ENCODE measurements at places on chromosomes 7 and 10. TPM values are rescaled to one million over a fixed set of nuclear protein-coding genes. Genes with fewer than 3 reads are reported as not detected.

GRCh38 chr7:28296571-28297483 lies 115.5 kb upstream of the CREB5 start:
- no peaks in the 10 kb centered on the region for H3K4me1 ChIP-seq
- H3K4me3 ChIP-seq = no peak overlapping the region
- no peak overlapping the region for H3K27ac ChIP-seq

The PNLIPRP1 gene
- not detected for total RNA-seq

- no peak for DNase-seq
- H3K27ac ChIP-seq = no peak overlapping the region
- H3K27me3 ChIP-seq = no peaks in the 10 kb centered on the region
These were observed 114.5 kb downstream of the INSYN2A start for GRCh38 chr10:127081851-127082345.

DNA sequence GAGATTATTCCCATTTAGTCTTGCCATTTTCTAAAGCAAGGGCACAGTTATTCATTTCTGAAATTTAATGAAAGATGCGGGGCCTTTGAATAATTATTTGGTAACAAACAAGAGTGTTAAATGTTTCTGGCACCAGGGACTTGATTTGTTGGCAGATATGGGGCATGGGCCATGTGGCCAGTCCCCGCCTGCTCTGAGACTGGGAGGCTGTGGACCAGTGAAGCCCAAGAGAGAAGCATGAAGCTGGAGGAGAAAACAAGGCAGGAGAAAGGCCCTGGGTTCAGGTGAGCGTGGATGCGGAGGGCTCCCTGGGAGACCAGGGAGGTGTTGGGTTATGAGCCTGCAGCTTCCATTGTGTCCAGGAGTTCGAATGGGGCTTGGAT lies 378.5 kb downstream of the TCERG1L start:
- DNase-seq = no peak
- no peaks in the 10 kb centered on the region for H3K36me3 ChIP-seq
- H3K27me3 ChIP-seq = no peaks in the 10 kb centered on the region
- H3K4me3 ChIP-seq = no peak overlapping the region
- no peaks in the 10 kb centered on the region for H3K4me1 ChIP-seq

The DTX2 gene
- 18.5 TPM for total RNA-seq

The LLCFC1 gene
- not detected for total RNA-seq

The CYP2C19 gene
- total RNA-seq = not detected

GRCh38 chr10:86215046-86215445 lies 151.5 kb downstream of the GRID1 start:
- no peaks in the 10 kb centered on the region for H3K36me3 ChIP-seq
- no peaks in the 10 kb centered on the region for H3K4me1 ChIP-seq
- no peaks in the 10 kb centered on the region for H3K27me3 ChIP-seq

The MMRN2 gene
- total RNA-seq = 55.3 TPM

The CUZD1 gene
- 1.5 TPM for total RNA-seq

GRCh38 chr10:129847741-129848483 lies 116.2 kb downstream of the EBF3 start:
- no peak overlapping the region for H3K4me3 ChIP-seq
- H3K27ac ChIP-seq = no peak overlapping the region
- H3K36me3 ChIP-seq = no peaks in the 10 kb centered on the region
- no peaks in the 10 kb centered on the region for H3K4me1 ChIP-seq
- peak; percentile 12 for DNase-seq

DNA sequence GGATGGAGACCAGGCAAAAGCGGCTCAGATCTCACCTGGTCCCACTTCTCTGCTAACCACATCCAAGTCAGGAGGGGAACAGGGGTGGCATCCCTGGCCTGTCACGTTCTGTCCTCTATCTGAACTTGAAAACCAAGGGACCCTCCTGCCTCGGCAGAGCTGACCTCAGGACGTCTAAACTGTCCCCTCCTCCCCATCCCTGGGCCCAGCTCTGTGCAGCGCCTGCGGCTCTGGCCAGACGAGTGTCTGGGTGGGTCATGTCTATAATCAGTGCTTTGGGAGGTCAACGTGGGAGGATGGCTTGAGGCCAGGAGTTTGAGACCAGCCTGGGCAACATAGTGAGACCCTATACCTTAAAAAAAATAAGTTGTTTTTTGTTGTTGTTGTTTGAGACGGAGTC lies 70.0 kb upstream of the ZNF479 start:
- H3K4me1 ChIP-seq = no peaks in the 10 kb centered on the region
- DNase-seq = no peak
- no peak overlapping the region for H3K4me3 ChIP-seq
- H3K27me3 ChIP-seq = no peaks in the 10 kb centered on the region
- H3K27ac ChIP-seq = no peak overlapping the region

DNA sequence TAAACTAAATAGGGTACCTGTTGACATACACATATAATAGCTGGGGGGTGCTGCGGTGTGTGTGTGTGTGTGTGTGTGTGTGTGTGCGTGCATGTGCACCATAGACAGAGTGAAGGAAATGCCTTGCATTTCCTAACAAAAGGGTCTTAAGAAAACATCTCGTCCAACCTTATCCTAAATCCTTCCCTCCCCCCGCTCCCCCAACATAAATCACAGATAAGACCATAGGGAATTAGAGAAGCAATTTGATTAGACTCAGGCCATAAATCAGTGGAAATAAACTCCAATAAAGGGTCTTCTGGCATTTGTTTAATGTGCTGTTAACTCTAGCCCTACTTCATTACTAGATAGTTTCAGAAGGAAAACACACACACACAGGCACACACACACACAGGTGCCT lies 148.5 kb downstream of the PPP1R17 start:
- H3K27me3 ChIP-seq = no peaks in the 10 kb centered on the region
- no peak for DNase-seq
- H3K36me3 ChIP-seq = peaks cover 5% of the 10 kb centered on the region
- no peaks in the 10 kb centered on the region for H3K4me1 ChIP-seq

The MSS51 gene
- total RNA-seq = 2.3 TPM

DNA sequence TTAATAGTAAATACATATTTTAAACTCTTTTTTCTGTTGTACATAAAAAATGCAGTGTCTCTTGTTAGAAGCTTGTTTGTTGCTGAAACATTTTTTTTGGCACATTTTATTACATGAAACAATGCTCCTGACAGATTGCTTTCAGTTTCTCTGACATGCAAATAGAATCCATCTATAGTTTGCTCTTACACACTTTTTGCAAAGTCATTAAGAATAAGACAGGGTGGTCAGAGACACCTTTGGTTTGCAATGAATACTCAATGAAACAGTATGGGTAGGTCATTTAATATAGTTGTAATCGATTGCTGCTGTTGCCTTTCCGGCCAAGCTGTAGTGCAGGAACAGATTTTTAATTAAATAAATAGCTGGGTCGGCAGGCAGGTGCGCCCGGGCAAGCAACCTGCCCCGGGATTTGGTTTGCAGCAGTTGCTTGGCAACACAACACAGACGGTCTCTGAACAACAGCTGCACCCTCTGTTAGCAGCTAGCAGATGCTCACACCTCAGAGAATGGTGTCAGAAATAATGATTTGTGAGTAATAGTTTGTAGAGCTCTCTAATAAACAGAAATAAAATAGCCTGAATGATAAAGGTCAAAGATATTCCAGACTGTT lies 115.7 kb upstream of the CACNA2D1 start:
- no peak overlapping the region for H3K4me3 ChIP-seq
- H3K27me3 ChIP-seq = no peaks in the 10 kb centered on the region
- peak; percentile 16 for DNase-seq
- no peak overlapping the region for H3K27ac ChIP-seq

- no peaks in the 10 kb centered on the region for H3K4me1 ChIP-seq
- no peaks in the 10 kb centered on the region for H3K27me3 ChIP-seq
- no peak overlapping the region for H3K27ac ChIP-seq
- H3K4me3 ChIP-seq = no peak overlapping the region
These were observed 23.1 kb downstream of the SHH start for GRCh38 chr7:155789001-155789725.

The CC2D2B gene
- 5.0 TPM for total RNA-seq

DNA sequence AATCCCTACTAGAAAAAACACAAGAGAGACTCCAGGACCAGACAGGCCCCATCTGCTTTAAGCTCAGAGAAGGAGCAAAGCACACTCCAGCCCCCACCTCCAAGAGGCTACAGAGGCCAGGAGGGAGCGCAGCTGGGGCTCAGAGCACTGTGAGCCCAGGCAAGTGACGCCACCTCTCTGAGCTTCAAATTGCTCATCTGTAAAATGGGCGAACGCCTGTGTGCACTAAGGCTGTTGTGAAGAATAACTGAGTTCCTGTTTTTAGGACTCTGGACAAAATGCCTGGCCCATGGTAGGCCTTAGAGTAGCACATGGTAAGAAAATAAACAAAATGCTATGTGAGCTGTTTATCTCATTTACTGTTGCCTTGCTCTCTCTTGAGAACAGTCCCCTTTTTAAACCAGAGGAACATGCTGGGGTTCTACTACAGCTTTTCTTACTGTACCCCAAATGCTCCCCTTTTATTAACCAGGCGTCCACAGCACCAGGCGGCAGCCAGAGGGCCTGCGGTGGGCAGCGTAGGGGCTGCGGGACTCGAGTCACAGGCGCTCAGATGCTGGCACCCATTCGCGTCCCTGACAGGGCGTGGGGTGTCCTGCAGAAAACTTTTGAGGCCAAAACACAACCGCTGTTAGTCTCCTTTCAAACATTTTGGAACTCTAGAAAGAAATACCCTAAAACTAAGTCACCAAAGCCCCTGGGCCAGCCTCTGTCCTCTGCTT lies 103.8 kb downstream of the TAX1BP1 start:
- no peak for DNase-seq
- H3K27ac ChIP-seq = no peak overlapping the region
- no peaks in the 10 kb centered on the region for H3K27me3 ChIP-seq
- no peak overlapping the region for H3K4me3 ChIP-seq

DNA sequence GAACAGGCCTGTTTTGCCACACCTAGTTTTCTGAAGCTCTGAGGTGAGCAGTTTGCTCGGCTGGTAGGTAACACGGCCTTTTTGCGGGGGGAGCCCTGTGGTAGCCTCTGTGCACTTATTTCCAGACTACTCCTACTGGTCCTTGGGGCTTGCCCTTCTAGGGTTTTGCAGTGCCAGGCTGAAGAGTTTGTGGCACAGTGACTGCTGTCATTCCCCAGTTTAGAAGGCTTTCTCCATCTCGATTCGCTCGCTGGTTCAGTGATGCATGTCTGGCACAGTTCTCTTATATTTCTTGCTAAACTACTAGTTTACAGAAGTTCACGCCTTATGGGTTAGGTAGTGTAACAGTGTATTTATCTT lies 711 bp downstream of the KIF20B start:
- DNase-seq = no peak
- H3K4me3 ChIP-seq = peak overlapping the region; percentile 35

DNA sequence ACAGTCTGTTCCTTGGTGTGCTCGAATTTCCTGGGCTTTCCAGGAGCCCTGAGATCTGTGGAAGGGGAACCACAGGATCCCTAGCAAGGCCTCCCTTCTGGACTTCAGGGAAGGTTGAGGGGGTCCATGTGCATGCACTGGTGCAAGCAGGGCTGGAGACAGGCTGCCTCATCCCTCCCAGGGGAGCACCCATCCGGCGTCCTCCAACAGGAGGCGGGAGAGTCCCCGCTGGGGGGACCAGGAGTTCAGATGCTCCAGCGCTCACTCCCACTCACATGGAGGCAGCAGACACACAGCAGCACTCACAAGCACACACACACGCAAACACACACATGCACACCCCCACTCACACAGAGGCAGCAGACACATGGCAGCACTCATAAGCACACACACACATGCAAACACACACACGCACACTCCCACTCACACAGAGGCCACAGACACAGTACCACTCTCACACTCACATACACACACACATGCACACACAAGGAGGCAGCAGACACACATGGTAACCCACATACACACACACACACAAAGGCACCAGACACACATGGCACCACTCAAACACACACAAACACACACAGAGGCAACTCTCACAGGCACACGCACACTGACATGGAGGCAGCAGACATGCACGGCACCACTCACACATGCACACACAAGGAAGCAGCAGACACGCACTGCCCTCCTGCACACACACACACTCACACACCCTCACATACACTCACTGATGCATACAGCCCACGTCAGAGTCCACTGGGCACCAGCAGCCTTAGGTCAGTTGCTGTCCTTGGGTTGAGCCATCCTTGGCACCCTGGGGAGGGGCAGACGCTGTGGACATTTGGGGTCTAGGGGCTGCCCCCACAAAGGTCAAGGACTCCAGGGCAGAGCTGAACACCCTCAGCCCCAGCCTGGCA lies 247.0 kb upstream of the PPP2R2D start:
- H3K4me1 ChIP-seq = no peaks in the 10 kb centered on the region
- no peak for DNase-seq
- H3K4me3 ChIP-seq = no peak overlapping the region

GRCh38 chr10:97353945-97354344 lies 19.4 kb upstream of the FRAT2 start:
- DNase-seq = no peak
- H3K4me1 ChIP-seq = no peaks in the 10 kb centered on the region
- no peak overlapping the region for H3K27ac ChIP-seq
- H3K27me3 ChIP-seq = no peaks in the 10 kb centered on the region

- DNase-seq = no peak
- H3K36me3 ChIP-seq = no peaks in the 10 kb centered on the region
- H3K4me3 ChIP-seq = no peak overlapping the region
- H3K27me3 ChIP-seq = no peaks in the 10 kb centered on the region
These were observed 168.6 kb downstream of the NRP1 start for GRCh38 chr10:33165911-33166310.

GRCh38 chr7:20661884-20662283 lies 46.4 kb downstream of the ABCB5 start:
- H3K4me3 ChIP-seq = no peak overlapping the region
- no peak for DNase-seq
- no peak overlapping the region for H3K27ac ChIP-seq
- no peaks in the 10 kb centered on the region for H3K27me3 ChIP-seq

The OLAH gene
- not detected for total RNA-seq

The MKRN1 gene
- total RNA-seq = 76.7 TPM

The FOXP2 gene
- total RNA-seq = 49.3 TPM

- H3K4me1 ChIP-seq = peaks cover 12% of the 10 kb centered on the region
- no peaks in the 10 kb centered on the region for H3K36me3 ChIP-seq
- no peak overlapping the region for H3K4me3 ChIP-seq
- H3K27ac ChIP-seq = peak overlapping the region; percentile 95
These were observed 1.3 kb upstream of the RASSF4 start for GRCh38 chr10:44958196-44958897.

The SPDYE9 gene
- not detected for total RNA-seq

DNA sequence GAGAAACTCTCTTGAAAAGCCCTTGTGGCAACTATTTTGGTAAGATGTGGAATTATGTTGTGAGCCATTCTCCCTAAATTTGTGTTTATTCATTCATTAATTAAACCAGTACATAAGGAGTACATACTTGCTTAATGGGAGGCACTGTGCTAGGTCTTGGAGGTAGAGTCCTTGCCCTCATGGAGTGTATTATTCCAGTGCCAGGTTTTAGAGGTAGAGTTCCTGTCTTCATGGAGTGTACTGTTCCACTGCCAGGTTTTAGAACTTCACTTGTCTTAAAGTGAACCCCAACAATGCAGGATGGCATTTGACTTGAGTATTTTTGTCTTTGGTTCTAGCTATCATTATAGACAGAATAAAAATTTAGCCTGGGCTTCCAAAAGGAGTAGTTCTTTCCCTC lies 8.8 kb downstream of the MXI1 start:
- no peak for DNase-seq
- H3K4me3 ChIP-seq = no peak overlapping the region

Data from lung (tissue), 17 donors.